ENCODE measurements at places on chromosomes 12 and 14.

DNA sequence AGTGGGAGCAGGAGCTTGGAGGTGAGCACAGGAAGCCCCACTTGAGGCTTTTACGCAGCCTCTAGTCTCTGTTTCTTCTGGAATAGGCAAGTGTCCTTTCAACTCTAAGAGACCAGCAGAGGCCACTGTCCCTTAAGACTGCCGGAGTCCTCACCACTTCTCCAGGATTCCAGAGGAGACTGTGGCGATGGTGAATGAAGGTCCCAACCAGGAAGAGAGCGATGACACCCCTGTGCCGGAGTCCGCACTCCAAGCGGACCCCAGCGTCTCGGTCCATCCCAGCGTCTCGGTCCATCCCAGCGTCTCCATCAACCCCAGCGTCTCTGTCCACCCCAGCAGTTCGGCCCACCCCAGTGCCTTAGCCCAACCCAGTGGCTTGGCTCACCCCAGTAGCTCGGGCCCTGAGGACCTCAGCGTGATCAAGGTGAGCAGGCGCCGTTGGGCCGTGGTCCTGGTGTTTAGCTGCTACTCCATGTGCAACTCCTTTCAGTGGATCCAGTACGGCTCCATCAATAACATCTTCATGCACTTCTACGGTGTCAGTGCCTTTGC is 442 bp downstream of the FLVCR2 start:
- peak; percentile 3 for DNase-seq

GRCh38 chr12:93614917-93615596 is 42.6 kb downstream of the SOCS2 start:
- no peak for DNase-seq

GRCh38 chr14:96176275-96176674 is 28.4 kb upstream of the BDKRB2 start:
- DNase-seq, result peak; percentile 49

DNA sequence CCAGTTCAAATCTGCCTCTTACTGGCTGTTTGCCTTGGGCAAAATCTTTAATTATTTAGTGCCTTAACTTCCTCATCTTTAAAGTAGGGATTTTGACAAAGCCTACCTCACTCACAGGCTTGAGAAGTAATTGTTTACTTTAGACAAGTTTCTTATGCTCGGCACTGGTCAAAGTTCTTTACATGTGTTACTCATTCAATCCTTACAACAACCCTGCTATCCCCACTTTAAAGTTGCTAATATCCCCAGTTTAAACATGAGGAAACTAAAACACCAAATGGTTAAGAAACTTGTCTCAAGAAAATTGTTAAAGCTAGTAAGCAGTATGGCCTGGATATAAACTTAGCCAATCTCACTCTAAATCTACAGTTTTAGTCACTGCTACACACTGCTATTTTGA is 204.0 kb upstream of the AVPR1A start:
- DNase-seq, result no peak

DNA sequence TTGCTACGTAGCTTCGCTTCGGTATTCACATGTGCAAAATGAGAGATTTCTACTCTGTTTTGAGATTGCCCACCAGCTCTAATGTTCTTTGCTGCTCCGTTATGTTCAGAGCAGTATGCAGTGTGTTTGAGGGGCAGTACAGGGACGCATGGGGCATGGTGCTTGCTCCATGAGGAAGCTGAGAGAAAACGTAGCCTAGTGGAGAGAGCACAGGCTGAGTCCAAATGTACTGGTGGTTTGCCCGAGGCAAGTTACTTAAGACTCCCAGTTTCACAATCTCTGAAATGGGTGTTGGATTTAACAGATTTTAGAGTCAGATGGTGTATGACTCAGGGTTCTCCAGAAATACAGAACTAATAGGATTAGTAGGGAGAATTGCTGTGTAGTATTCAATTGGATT is 310.5 kb downstream of the ETNK1 start:
- DNase-seq, result no peak

GRCh38 chr12:6312529-6313325 is 2.2 kb downstream of the PLEKHG6 start:
- peak; percentile 34 for DNase-seq

DNA sequence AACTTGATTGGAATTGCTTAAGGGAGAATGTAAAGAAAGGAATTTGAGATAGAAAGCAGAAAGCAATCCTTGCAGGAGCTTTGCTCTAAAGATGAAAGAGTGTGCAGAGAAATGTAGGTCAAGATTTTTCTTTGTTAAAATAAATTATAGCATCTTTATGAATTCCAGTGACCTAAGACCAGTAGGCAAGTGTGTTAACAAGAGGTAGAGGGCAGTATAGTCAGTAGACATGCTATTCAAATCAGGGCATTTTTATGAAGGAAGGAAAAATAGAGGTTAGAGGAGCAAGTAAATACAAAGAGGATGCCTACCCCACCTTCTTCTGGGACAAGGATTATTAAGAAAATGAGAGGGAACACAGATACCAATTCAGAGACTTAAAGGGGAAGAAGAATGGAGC is 148.5 kb downstream of the PLCZ1 start:
- DNase-seq, result no peak

GRCh38 chr12:27967551-27968054 is 4.9 kb downstream of the PTHLH start:
- no peak for DNase-seq

GRCh38 chr12:71057330-71057729 is 100.5 kb downstream of the TSPAN8 start:
- no peak for DNase-seq

DNA sequence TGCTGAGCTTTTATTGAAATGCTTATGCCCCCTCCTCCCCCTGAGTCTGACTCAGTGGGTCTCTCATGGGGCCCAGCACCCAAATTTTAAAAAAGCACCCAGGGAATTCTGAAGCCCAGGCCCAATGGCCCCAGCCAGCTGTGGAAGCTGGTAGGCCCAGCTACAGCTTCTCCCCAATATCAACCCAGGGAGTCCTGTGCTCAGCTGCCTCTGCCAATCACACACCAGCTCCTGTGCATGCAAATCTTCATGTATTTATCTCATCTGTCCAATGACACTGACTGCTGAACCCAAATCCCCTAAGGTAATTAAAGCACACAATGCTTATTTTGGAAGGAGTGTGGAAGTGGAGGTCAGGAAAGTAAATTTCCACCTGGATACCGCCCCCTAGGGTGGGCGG is 76.3 kb downstream of the CCDC88C start:
- no peak for DNase-seq

DNA sequence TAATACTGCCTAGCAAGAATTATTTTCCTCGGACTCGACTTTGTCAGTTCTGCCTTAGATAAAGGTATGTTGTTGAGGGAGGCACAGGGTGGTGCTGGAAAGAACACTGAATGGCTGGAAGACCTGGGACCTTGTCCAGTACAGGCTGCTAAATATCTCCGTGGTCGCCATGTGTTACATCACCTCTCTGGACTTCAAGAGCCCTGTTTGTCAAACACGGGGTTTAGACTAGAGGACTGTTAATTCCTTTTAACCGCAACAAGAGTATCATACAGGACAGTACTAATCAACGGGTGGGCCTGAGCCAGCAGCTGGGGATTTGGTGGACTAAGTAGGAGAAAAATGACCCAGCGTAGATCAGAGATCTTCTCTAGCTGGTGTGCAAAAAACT is 476.3 kb downstream of the LRIG3 start:
- DNase-seq, result no peak
